DND-41 (cell line): ENCODE measurements at places on chromosomes 12 and 14.

DNA sequence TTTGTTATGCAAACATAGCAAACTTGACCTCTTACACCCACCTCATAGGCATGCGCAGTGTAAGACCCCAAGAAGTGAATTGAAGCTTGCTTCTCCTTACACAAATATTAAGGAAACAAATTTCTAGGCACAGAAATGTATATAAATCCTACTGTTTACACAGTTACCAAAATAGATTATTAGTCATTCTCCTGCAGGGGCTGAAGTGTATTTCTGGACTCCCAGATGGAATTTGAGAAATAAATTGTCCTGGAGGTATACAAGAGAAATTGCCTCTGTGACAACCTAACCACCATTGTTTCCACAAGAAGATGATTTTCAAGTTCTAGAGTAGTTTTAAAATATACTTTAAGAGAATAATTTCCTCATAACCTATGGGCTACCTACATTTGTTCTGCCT is 656.0 kb upstream of the MDGA2 start:
- no peak for DNase-seq

DNA sequence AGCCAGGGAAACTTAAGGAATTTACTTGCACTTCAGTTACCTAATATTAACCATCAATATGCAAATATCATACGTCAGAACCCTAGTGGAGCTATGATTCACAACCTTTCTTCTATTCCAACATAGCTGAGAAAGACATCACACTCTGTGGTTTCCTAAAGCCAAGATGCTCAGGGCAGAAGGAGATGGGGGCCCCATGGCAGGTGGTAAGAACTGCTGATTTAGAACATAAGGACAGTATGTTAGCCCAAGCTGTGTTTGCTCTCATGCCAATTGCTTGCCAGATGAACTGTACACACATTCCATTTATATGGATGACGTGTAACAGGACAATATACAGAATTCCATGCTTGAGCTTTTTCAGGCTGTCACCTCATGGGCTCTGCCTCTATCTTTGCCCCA is 34.6 kb downstream of the HECTD4 start:
- no peak for DNase-seq

- no peak for DNase-seq
Observed at GRCh38 chr14:24403294-24403998, 4.6 kb downstream of the NYNRIN start.

DNA sequence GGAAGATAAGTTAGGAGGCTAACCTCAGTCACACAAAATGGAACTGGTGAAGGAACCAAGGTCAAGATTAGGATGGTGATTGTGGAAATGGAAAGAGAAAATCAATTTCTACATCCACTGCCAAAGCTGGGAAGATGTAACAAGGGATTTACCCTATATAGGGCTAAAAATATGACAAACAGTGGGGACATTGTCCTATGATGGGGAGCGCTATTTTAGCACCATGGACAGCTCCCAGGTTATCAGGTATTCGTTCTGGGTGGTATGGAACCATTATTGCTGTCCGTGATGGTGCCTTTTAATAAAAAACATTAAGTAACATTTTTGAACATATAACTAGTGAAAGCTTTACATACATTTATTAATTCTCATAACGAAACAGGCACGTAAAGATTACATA is 124.0 kb downstream of the NDUFA12 start:
- DNase-seq, result peak; percentile 33

DNA sequence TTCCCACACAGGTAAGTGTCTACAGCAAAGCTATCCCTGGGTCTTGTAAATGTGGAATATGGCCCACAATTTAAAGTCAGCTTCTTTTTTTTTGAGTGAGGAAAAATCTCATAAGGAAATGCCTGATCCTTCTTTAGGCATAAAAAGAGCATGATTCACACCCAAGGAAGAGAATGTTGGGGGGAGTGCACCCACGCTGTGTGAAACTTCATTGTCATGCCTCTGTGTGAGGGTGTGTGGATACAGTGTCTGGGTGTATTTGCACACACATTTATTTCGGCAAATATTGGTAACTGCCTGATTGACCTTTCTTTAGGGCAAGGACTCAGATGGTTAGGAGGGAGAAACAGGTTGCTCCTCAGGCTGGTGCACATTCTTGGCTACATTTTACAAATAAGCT is 196.8 kb upstream of the STXBP6 start:
- DNase-seq, result no peak

DNA sequence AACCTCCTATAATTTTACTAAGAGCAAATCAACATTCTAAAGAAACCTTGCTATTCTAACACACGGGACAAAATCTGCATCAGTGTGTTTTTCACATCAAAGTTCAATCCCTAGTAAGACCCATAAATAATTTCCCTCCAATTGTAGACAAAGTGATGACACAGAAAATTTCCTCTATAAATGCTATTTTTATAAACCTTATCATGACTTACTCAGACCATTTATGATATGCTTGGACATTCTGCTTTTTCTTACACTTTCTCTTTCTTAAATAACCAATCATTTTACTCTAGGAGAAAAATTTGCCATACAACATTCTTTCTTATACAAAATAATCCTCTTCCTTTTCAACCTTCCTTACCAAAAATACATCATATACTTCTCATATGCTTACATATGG is 67.0 kb downstream of the SDR9C7 start:
- DNase-seq, result no peak

- DNase-seq, result no peak
Observed at GRCh38 chr14:64912261-64912660, 2.0 kb upstream of the CHURC1 start.

GRCh38 chr12:124804011-124804621 is 59.5 kb downstream of the SCARB1 start:
- peak; percentile 33 for DNase-seq

- peak; percentile 23 for DNase-seq
Observed at GRCh38 chr12:43835656-43836474, at the start of gene TMEM117. TSS of gene TMEM117 (plus strand) at chr12:43836081.

- DNase-seq, result no peak
Observed at GRCh38 chr12:42981379-42981778, 391.8 kb upstream of the PRICKLE1 start.

DNA sequence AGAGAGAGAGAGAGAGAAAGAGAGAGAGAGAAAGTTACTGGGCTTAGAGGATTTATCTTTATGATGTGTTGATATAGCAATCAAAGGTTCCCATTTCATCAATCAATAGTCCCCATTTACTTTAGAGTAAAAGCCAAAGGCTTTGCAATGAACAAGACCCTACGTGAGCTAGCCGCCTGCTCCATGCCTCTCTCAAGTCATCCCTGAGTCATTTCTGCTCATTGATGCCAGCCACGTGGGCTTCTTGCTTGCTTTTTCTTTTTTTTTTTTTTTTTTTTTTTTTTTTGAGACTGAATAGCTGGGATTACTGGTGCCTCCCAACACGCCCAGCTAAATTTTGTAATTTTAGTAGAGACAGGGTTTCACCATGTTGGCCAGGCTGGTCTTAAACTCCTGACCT is 70.9 kb downstream of the GPR135 start:
- DNase-seq, result no peak

GRCh38 chr12:108814462-108815211 is 42.7 kb downstream of the SSH1 start:
- DNase-seq, result no peak

- peak; percentile 95 for DNase-seq
Observed at GRCh38 chr14:105489542-105490266, 1.3 kb upstream of the TEDC1 start.

DNA sequence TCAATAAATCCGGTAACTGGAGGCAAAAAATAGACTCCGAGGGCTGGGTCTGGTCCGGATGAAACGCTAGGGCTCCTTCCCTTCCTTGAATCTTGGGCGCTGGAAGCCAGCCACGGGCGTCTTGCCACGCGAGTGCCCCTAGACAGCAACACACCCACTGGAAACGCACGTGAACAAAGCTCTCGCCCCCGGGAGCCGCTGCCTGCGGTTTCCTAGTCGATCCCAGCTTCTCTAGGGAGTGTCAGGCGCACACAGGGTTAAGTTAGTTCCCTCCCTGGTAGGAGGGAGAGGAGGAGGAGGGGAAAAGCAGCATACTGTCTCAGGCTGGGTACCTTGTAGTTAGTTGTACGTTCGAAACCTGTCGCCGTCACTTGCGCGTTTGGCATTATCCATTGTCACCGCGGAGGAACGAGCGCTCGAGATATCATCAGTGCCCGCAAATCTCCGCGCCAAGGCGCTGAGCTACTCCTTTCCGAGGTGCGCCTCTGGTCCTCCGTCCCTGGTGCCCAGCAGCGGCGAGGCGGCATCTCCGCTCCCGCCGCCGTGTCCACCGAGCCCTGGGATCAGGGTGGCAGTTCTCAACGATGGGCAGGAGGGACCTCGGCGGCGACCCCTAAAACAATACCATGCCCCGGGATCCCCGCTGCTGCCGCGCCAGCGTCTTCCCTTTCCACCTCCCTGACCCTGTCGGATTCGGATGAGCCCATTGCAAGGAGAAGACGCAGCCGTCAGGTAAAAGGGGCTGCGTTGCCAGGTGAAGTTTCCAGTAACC is at the start of gene FLRT2:
FLRT2 (plus strand) TSS at position 342 of the 772 bp plus-strand sequence. CDS start 91,371 bp downstream, outside the sequence.
- no peak for DNase-seq

GRCh38 chr12:110266980-110267620 is 13.9 kb upstream of the ATP2A2 start:
- DNase-seq, result no peak
